T-helper 9 cell (primary cell): ENCODE measurements at places on chromosomes 11 and 22.

- no peak for DNase-seq
These were observed 3.8 kb downstream of the IFITM5 start for GRCh38 chr11:295351-296170.

GRCh38 chr11:72901374-72901773, 87.2 kb downstream of the ATG16L2 start:
- no peak for DNase-seq

- no peak for DNase-seq
These were observed 13.7 kb upstream of the RAB38 start for GRCh38 chr11:88188932-88189253.

- no peak for DNase-seq
These were observed 8.2 kb downstream of the ROBO4 start for GRCh38 chr11:124889191-124890091.

DNA sequence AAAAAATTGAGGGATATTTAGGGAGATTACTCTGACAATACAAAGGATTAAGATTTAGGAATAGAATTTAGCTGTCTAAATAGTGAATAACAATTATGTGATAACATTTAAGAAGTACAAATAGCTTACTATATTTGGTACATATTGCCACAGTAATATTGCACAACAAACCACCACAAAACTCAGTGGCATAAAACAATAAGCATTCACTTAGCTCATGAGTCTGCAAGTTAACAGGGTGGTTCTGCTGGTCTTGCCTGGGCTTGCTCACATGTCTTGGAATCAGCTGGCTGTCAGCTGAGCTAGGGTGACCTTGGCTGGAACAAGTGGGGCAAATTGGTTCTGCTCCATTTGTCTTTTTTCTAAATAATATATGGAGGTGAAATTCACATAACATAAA, 115.1 kb downstream of the DCDC1 start:
- DNase-seq, result no peak

GRCh38 chr22:41927813-41928212, 1.2 kb upstream of the TNFRSF13C start:
- DNase-seq, result no peak

DNA sequence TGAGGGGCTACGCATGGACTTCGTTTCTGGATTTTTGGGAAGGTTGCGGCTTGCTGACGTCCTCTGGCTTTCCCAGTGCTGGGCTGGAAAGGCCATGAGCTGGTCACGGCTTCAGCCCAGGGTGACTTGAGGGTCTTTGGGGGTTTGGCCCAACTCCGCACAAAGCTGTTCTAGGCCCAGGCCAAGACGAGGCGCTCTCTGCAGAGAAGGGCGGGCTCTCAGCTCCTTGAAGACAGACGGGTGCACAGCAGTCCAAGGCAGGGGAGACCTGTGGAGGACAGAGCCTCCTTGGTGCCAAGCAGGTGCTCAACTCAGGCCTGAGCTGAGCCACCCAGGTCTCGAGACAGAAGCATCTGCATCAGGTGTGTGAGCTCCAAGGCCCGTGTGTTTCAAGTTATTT, 1003.7 kb downstream of the BRD1 start:
- no peak for DNase-seq

DNA sequence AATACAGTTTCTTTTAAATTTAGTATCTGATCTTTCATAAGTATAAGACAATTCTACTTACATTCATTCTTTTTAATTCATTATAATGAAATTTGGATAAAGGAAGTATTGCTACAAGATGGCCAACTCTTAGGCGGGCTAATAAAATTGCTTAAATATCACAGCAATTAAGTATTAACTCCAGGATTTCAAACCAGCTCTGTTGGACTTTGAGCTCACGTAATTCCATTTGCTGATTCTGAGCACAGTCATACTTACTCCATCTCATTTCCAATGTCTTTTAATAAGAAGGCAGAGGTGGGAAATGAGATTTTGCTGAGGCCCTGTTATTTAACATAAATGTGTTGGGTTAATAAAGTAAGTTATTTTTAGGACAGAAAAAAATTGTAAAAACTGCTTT, 748.1 kb downstream of the KCNA4 start:
- DNase-seq, result no peak

- no peak for DNase-seq
These were observed 45.3 kb upstream of the GALNT18 start for GRCh38 chr11:11667056-11667455.
